ENCODE measurements at places on chromosomes 7 and 10.

DNA sequence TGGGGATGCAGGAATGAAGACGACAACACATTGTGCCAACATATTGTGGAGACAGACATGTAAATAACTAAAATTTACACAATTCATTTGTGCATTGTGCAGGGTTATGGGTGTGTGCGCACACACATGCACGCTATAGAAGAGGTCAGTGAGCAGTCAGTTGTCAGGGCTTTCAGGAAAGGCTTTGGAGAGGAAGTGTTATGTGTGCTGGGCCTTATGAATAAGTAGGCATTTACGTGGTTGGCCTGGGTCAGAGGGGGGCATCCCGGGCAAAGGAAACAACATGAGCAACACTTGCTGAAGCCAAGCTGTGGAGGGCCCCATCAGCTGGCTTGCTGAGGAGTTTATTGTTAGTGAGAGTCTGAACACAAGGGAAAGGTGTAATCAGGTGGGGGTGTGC is 4.1 kb downstream of the PRXL2A start:
- DNase-seq = no peak

DNA sequence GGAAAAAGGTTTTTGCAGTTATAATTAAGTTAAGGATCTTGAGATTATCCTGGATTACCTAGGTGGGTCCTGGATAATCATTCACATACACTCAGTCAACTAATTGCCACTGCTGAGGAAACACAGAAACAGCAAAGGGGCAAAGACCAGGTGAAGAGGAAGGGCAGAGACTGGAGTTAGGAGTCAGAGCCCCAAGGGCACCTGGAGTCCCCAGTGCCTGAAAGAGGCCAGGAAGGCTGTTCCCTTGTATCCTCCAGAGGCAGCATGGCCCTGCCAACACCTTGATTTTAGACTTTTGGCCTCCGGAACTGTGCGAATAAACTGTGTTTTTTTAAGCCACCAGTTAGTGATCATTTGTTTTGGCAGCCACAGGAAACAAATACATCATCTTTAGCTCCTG is 24.6 kb downstream of the PRR15 start:
- DNase-seq = no peak

GRCh38 chr10:110356628-110357245 is 52.0 kb upstream of the SMNDC1 start:
- no peak for DNase-seq

DNA sequence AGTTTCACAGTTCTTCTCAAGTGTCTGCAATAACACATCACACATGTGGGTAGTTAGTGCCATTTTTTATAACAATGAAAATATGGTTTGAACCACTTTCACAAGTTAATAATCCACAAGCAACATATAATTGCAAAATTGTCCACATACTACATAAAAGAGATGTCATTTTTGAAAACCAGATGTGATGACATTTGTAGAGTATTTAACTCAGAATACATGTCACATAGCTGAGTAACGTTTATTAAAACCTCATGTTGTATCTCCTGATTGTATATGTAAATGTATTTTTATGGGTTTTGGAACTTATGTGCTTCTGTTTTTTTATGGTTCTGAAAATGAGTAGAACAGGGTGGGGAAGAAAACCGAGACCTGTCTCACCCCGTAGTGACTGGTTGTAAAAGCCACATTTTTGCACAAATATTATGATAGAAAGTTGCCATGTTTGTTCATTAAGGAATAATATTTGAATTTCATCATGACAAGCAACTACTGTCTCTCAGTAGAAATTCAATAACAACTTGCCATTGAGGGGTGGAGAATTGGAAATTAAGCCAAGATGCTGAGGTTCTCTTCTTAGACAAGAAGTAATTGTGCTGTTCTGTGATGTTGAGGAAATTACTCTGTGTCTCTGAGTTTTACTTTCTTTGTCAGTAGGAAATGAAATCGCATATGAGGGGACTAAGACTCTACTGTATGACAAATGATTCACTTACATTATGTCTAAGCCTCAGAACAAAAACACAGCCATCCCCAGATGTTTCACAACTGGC is 29.2 kb upstream of the EGFR start:
- DNase-seq = no peak

DNA sequence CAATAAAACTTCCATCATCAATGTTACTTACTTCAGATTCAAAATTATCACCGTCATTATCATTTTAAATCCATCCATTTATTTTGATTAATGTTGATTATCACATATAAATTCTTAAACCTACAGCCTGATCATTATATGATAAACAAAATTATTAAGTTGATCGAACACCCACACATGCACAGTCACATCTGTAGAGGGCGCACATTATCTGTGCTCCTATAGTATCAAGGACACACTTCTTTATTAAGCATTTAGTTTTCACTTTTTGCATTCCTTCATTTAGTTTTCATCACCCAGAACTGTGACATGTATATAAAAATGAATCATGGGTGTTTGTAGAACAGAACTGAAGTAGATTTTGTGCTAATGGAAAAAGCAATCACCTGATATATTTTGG is 26.2 kb upstream of the ZNF716 start:
- DNase-seq = no peak

DNA sequence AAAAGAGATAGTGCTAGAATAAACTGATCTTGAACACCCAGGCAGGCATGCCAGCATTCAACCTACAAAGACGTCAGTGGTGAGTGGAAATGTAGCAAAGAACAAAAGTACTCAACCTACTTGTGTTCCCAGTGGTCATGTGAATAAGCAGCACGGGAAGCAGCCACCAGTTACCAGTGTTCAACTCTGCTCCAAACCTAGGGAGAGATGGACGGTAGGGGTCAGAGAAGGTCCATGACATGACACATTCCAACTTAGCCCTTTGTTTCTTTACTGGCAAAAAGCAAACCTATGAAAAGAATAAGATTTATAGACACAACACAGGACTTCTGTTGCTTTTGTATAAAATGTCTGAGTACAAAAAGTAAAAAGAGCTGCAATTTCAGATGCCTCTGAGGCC is 511.4 kb downstream of the XPNPEP1 start:
- DNase-seq = no peak

GRCh38 chr7:131486346-131486745 is 70.1 kb downstream of the PODXL start:
- no peak for DNase-seq

Data from NCI-H187 treated with DMSO at 0.1 percent for 48 hours (cell line).